ENCODE measurements at places on chromosomes 1 and 21.

DNA sequence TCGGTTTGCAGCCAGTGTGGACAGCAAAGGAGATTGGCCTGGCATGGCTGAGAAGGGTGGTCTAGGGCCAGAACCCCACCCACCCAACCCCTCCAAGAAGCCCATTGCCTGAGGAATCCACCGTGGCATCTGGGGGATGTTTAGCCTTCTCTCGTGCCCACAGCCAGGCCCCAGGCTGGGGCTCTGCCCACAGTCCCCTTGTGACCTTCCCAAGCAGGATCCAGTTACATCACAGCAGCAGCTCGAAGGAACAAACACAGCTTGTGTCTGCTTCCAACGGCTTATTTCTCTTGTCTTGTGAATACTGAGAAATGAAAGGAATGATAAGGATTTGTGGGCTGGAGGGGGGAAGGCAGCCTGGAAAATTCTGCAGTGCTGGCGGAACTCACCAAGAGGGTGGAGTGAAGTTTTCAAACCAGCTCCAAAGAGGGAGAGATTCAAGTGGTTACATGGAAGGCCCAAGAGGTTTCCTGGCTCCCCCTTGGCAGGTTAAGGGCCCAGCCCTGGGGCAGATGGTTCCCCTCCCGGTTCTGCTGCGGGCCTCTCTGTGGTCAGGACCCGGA lies 61.6 kb downstream of the DHRS3 start:
- no peak for DNase-seq

GRCh38 chr1:193355178-193355577 lies 168.8 kb upstream of the B3GALT2 start:
- DNase-seq, result no peak

DNA sequence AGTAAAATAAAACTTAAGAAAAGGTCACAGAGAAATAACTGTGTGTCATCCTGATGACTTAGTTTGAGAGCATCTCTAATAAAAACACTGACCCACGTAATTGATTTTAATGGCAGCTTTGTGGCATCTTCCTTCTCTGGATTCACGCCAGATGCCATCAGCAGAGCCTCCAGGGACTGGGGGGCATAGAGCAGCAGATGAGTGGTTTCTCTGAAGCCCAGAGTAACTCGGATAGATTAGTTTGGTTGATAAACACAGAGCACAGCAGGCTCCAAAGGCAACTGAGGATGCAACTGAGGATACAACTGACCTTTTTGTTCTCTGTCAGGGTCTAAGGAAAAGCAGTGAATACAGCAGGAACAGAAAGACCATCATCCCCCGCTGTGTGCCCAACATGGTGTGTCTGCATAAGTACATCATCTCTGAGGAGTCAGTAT lies 180.8 kb downstream of the RPS6KC1 start:
- no peak for DNase-seq

GRCh38 chr1:98897479-98897878 lies 107.2 kb downstream of the PLPPR5 start:
- no peak for DNase-seq

GRCh38 chr1:2126331-2127186 lies 68.0 kb downstream of the FAAP20 start:
- DNase-seq, result no peak

DNA sequence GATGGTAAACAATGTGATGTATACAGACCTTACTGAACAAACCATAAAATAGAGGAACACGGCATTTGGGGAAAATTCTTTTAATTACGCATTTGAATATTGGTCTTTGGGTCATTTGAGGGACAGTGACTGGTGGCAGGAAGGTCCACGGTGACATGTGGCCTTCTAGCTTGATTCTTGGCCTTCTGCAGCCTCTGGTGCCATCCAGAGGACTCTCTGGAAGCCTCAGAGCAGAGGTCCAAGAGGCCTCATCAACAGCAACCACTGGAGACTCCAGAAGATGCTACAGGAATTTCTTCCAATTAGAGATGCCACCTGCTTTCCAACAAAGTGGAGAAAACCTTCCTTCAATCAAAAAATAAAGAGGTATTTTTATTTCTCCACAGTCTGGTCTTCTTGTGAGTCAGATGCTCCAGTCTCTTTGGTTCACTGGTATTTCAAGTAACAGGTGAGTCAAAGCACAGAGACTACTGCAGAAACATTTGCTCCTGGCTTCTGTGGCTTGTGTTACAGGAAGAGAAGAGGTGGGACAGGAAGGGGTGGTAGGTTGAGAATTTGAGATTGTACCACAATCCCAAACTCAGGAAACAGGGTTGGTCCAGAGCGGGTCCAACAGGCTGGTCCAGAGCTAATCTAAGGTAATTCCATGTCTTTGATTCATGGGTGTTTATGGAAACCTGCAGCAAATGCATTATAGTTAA lies 2.7 kb upstream of the F5 start:
- no peak for DNase-seq

GRCh38 chr1:105516068-105516467 lies 1540.4 kb upstream of the PRMT6 start:
- no peak for DNase-seq

Data from stimulated activated CD8-positive, alpha-beta memory T cell treated with anti-CD3 and anti-CD28 coated beads, Interleukin-7, amount 100 ng/mL, for 4 hours (primary cell).